ENCODE measurements at places on chromosomes 2 and 18.
A peak's percentile ranks its signal among the peaks of the same experiment; 100 is the strongest.

DNA sequence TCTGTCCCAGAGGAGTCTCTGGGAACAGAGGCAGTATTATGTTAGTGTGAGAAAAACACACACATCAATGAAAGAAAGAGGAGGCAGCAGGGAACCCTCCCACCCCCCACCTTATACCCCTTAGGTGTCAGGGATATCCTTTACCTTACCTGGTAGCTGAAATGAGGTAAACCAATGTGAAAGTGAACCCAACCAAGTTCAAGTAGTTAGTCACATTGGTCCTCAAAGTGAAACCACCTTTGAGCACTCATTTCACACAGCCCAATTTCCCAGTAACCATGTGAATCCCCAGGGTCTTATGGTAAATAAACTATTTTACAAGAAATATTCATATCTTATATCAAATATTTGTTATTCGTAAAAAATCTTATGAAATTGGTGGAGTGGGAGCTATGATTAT, 377.8 kb downstream of the LRATD1 start:
- DNase-seq, result no peak

DNA sequence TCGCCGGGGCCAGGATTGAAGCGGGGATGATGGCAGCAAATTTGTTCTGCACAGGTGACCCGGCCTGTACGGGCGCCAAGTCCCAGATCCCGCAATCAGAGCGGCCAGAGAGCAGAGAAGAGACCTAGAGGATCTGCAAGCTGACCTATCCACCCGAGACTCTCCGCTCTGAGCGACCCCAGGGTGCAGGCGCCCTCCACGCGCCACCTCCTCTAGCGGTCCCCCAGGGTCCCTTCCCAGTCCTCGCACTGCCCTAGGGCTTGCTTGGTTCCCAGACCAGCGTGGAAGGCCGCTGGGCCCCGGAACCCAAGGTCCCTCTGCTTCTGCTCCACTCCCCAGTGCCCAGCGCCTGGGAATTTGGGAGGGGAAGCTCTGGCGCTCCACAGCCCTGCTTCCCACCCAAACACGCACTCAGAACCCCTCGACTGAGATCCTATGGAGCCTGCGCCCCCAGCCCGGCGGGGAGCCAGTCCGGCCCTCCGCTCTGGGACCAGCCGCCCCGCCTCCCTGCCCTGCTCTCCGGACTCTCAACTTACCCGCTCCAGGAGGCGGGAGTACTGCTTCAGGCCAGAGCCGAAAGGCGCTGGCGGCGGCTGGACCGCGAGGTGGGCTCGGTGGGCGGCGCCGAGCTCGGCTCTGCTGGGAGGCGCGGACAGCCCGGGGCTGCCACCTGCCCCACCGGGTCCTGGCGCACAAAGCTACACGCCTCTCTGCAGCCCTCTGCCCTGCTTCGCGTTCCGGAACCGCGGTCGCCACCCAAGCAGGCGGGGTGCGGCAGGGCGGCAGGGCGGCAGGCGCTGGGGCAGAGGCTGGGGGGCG, 3.0 kb upstream of the SIX3 start:
- no peak for DNase-seq

GRCh38 chr18:79507546-79508480, 112.1 kb downstream of the NFATC1 start:
- no peak for DNase-seq

GRCh38 chr2:118993392-118993752, 51.4 kb downstream of the MARCO start:
- no peak for DNase-seq

GRCh38 chr2:201059961-201060755, 11.3 kb downstream of the HYCC2 start:
- no peak for DNase-seq

GRCh38 chr2:205872716-205873115, 190.4 kb downstream of the NRP2 start:
- DNase-seq, result no peak

DNA sequence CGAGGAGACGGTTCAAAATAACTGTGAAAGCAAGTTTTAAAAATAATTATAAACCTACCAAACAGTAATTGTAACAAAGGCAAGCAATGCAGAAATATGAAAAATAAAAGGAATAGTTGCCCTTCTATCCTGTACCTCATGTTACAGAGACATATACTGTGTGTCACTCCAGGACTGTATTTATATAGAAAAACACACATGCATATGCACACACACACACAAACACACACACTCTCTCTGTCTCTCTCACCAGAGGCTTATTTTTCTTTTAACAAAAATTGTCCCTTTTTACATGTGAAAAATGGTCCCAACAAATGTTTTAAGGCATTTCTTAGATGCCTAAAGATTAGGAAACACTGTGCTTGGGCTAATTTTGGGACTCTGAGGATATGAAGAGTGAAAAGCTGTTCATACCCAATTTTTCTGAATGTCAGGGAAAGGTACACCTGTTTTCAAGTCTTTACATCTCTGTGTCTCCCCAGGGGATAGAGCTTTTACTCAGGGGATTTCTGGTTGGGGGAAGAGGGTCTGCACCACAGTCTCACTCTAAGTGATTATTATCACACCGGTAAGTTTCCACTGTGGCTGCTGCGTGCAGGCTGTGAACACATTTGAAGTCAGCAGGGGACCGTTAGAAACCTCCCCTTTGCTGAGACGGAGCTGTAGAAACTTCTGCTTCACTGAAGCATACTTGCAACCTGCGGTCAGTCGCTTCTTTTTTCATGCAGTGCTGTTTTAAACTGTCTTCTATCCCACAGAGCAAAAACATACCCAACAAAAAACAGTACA, 51.4 kb upstream of the SPAG16 start:
- DNase-seq, result no peak

DNA sequence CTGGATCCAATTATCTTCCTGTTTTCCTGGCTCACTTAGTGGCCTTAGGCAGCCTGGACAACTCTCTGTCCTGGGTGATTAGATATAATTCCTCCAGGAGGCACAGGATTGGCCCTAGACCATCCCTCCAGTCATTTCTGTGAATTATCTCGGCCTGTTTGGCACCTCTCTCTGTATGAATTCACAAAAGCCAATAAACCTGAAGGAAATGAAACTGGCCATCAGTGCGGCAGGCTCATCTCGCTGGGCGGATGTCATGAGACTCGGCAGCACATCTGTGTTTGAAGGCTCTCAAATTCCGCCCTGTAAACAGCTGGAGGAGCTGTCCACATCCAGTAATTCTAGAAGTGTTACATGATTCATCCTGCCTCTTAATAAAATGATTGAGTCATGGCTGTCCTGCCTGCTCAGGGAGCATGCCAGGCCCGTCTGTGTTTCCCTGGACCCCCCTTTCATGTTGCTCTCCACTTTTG, 38.6 kb downstream of the ACOXL start:
- peak; percentile 80 for DNase-seq

- DNase-seq, result peak; percentile 42
These were observed 121.8 kb downstream of the PLB1 start for GRCh38 chr2:28617502-28618184.

- peak; percentile 72 for DNase-seq
These were observed 27.3 kb downstream of the GKN2 start for GRCh38 chr2:68925295-68925896.

DNA sequence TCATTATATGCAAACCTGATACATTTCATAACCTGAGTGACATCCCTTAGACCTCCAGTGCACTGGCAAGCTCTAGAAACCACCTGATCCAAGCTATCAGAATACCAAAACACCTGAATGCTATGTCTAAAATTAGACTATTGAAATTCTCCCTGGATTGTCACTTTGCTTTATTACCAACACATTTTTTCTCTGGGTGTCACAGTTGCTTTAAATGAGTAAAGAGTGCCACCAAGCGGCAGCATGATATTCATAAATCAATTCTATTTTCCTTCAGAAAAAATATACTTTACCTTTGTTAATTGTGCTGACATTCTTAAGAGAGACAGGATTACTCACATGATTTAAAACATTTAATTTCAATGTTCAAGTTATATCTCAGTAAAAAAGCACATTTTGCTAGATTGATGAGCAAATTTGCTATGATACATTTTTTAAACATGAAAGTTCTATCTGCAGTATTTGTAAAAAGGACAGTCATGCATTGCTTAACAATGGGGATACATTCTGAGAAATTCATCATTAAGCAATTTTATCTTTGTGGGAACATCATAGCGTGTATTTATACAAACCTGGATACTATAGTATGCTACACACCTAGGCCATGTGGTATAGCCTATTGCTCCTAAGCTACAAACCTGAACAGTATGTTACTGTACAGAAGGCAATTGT, 338.4 kb upstream of the SLC39A10 start:
- peak; percentile 62 for DNase-seq

- DNase-seq, result peak; percentile 81
These were observed 9.0 kb upstream of the CTIF start for GRCh38 chr18:48529796-48530195.

DNA sequence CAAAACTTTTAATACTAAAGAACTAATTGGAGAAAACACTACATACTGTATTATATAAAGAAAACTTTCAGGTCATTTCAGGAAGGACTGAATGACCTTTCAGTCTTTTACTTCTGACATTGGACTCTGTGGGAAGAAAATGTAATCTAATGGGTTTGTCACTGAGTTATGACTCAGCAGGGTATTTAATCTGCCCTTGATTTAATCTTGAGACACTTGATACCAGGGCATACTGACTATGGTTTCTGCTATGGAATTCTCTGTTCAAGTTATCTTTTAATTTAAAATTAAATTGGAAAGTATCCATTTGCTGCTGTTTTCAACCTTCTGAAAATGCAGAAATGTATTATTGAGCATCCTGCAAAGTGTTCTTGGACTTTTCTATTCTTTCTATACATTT, 354.2 kb upstream of the GALNT5 start:
- DNase-seq, result peak; percentile 12

GRCh38 chr2:239693330-239693729, 292.5 kb upstream of the HDAC4 start:
- no peak for DNase-seq

DNA sequence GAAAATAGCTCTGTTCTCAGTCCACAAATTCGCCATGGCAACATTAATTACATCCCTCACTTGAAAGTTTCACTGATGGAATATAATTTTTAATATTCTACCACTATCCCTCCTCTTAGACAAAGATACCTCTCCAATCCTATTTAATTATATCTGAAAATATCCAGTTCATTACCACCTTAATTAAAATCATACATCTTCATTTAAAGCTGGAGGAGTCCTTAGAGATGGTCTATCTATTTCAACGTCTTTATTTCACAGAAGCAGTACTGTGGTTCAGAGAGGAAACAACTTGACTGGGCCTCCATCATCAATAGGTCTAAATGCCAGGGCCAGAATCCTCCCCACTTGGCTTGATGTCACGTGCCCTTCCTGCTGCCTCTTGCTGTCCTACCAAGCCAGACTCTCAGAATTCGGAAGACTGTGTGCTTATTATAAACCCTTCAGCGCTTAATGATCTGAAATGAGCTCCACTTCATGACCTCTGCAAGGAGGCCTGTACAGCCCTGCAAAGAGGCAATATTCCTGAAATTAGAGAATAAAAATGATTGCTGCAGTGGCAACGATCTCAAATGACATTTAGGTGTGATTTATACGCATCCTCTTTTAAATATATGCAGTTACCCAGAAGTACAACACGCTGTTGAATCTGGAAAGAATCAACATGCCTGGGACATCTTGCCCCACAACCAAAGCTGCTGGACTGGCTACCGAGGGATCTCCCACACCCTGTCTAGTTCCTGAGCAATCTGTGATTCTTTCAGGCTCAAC, 146.3 kb downstream of the TMEM163 start:
- no peak for DNase-seq

GRCh38 chr2:217396165-217396564, 536.3 kb upstream of the TNP1 start:
- peak; percentile 16 for DNase-seq

DNA sequence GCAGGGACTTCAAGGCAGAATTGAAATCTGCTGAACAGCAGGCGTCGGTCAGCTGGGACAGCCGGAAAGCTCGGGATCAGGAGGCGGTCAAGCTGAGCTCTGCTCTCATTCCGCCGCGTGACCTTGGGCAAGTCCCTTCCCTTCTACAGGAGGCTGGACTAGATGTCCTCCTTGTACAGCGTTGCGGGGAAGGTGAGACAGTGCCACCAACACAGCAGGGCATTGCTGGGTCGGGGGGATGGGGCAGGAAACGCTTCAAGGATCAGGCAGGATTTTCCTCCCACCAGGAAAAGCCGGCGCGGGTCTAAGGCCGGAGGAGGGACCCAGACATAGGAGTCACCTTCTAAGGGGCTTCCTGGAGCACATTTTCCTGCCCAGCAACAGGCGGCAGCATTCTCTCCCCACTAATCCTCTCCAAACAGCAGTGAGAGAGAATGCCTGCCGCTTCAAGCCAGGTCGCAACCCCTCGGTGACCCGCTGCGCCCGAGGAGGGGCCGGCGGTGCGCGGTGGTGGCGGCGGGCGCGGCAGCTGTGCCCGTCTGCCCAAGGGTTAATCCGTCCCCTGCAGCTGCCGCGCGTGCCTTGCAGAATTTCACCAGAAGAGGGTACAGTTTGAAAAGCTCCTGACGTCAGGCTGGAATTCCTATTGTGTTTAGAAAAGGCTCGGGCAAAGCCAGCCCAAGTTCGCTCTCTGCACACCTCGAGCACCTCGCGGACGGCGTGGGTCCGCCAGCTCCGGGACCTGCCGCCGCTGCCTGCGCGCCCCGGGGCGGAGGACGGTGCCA, at the start of gene KCNF1:
Gene KCNF1, plus strand, starts transcription at position 644 of the 785 bp plus-strand sequence. CDS start 493 bp downstream, outside the sequence.
- DNase-seq, result peak; percentile 69

GRCh38 chr2:127154396-127154795, 47.4 kb upstream of the BIN1 start:
- no peak for DNase-seq

DNA sequence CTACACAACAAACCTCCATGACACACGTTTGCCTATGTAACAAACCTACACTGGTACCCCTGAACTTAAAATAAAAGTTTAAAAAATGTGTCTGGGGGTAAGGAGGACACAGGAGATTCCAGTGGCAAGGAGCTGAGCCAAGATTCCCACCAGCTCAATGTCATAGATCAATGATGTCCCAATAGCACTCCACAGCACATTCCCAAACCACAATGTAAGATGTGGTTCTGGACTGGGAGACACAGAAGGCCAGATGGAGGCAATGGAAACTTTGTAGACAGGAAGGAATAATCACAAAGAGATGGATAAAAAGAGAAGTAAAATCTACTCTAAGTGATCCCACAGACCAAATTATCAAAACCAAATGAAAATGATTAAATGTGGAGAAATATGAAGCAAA, 312.4 kb upstream of the SOX11 start:
- DNase-seq, result no peak

- no peak for DNase-seq
These were observed 19.1 kb upstream of the TEX51 start for GRCh38 chr2:126879348-126880298.

DNA sequence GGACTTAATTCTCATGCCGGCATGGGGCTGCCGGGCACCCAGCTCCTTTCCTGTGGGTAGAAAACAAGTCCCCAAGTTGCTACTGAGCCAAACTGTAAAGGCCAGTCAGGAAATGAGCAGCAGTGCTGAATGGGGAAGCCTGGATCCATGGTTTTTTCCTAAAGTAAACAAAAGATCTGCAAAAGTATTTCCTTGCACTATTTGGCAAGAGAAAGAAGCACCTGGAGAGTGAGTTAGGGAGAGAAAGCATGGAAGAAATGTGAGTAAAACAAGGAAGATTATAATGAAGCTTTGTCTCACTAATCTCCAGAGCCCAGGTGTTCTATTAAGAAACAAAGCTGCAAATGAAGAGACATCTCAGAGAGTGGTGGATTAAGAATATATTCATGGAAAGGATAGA, 117.6 kb downstream of the METTL8 start:
- no peak for DNase-seq

GRCh38 chr2:239329972-239330572, 70.7 kb downstream of the HDAC4 start:
- no peak for DNase-seq

Data from epithelial cell of esophagus (primary cell).